ENCODE measurements at places on chromosomes 6 and 20.

DNA sequence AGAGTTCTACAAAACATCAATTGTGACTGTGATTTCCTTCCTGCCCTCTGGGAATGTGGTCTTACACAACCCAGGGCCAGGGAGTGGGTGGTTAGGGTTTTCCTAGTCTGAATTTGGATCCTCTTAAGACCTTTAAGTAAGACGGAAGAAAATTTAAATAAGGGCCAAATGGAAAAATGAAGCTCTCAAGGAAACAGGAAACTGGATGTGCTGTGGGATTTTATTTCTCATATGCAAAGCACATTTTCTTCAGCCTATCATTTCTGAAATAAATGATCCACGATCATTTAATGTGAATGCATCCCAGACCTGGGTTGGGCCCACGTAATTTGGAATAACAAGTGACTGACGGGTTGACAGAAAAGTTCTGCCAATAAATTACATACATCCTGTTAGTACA is 243.6 kb downstream of the CLIC5 start:
- no peak for DNase-seq

GRCh38 chr6:14975471-14975817 is 270.4 kb upstream of the JARID2 start:
- no peak for DNase-seq

DNA sequence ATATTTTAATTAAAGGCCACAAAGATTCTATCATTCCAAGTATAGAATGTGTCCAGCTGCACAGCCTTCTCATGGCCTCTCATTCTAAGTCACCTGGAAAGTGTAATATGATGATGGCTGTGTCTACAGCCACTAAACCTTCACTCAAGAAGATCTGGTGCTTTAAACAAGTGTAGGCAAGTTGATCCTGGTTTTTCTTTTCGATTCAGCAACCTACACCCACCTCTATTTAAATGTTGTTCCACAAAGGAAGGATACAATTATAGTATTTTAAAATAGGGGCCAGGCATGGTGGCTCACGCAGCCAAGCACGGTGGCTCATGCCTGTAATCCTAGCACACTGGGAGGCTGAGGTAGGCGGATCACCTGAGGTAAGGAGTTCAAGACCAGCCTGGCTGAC is 25.5 kb upstream of the DST start:
- no peak for DNase-seq

DNA sequence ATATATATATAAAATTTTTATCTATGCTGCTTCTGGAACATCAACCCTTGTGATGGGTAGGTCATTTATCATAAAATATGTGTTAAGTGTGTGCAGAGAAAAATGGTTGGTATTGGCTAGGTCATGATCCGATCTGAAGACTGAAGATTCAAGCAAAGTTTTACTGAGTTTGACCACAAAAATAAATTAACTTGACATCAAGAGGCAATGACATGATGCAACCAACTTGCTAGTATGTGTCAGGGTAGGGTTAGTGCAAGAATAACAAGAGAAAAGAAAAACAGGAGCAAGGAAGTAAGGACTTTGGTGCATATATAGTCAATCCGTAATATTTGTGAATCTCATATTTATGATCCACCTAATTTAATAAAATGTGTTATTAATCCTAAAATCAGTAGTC is 1202.0 kb upstream of the ADGRB3 start:
- no peak for DNase-seq

- no peak for DNase-seq
Measured at GRCh38 chr6:7222197-7222596, 90.8 kb downstream of the SSR1 start.

DNA sequence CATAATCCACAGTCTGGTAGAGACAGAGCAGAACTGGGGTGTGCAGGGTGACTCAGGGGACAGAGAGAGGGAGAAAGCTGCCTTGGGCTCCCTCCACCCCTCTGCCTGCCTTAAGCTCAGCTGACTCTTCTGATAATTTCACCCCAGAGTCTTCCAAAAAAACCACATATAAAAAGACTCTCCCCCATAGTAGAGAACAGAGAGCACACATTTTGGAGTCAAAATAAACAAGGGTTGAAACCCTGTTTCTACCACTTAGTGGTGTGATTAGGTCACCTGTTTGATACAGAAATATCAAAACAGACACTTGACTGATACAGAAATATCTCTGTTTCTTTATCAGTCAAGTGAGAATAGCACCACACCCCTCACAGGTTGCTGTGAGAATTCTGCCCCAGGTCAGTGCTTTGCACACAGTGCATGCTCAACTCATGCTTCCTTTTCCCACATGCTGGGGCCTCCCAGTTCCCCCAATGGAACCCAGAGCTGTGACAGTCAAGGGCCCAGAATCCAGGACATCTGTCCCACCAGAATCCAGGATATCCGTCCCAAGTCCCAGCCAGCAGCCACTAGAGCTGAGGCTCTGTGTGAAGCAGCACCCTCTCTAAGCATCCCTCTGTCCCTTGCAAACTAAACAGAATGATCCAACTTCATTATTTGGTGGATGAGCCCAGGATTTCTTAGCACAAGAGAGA is 1.2 kb downstream of the TREML2 start:
- no peak for DNase-seq

DNA sequence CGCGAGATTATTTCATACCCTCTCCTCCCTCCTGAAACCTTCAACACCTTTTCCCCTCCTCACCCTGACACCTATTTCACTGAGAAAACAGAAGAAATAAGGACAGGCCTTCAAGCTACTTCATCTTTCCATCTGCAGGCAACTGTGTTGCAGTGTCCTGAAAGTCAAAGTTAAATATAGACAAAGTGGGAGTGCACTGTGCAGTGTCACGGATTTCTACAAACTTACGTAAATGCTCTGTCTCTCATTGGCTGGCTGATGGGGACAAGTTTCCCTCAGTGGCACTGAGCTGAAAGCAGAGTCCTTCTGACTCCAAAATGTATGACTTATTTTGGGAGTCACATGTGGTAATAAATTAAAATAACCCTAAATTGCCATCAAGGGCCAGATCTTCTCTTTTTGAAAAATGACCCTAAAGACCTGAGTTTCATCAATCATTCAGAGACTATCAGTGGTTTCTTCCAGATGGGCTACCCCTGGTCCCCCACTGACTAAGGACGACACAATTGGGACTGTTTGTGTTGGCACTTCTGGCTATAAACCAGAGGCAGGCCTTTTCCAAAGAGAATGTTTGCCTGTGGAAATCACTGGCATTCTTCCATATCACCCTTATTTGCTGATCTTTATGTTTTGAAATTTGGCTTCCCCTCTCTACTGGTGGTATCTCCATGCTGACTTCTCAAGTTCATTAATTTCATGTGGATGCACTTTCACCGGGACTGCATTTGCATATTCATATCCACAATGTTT is 21.6 kb downstream of the ALDH8A1 start:
- DNase-seq, result no peak

GRCh38 chr6:78515271-78515670 is 352.1 kb upstream of the IRAK1BP1 start:
- no peak for DNase-seq

- DNase-seq, result no peak
Measured at GRCh38 chr6:78808356-78808891, 58.9 kb upstream of the IRAK1BP1 start.

DNA sequence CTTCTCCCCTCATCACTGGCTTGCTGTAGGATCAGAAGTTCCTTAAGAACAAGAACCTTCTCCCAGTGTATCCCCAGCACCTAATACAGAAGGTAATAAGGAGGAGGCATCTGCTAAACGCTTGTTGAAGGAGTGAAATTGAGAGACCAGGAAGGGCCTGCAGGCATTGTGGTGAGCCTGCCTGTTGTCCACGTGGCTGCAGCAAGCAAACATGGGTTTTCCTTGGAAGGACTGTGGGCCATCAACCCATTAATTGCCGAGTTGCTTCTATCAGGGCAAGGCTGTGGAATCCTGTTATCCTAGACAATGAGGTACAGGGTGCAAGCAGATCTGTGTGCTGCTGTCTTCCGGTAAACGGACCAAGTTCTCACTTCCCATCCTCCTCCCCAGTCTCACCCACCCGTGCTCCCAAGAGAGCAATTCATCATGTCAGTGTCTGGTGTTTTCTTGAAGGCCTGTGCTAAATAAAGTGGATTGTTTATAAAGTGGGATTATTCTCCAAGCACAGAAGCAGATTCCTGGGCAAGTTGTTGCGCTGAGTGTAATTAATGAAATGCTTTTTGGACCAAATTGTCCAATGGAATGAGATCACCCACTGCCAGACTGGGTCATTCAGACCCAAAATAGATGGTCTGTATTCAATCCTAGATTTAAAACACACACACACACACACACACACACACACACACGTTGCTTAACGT is 164.6 kb upstream of the CDYL start:
- DNase-seq, result no peak

- DNase-seq, result no peak
Measured at GRCh38 chr20:58127701-58128111, 100.7 kb downstream of the ANKRD60 start.

DNA sequence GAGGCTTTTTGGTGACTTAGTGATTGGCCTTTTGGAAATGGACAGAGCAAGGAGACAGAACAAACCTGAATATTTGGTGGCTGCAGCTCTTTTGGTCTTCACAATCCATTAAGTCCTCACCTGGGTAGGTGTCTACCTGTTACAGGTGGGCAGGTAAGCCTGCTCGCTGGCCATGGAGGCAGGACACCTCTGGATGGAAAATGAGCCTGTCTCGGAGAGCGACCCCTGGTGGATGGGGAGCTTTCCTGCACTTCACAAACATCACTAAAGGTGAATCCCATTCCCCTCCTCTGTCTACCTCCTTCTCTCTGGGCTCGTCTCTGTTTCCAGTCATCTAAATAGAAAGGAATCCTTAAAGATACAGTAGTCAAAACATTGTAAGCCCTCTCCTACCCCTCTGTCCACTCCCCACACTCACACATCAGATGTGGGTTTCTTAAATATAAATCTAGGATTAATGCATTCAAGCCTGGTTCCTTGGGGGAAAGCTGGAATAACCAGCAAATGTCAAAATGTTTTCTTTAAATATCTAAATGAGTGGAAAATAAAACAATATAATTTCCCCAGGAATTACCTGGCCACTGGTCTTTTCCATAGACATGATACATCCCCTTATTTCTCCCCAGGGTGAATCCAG is 304.9 kb downstream of the CDH26 start:
- peak; percentile 6 for DNase-seq

DNA sequence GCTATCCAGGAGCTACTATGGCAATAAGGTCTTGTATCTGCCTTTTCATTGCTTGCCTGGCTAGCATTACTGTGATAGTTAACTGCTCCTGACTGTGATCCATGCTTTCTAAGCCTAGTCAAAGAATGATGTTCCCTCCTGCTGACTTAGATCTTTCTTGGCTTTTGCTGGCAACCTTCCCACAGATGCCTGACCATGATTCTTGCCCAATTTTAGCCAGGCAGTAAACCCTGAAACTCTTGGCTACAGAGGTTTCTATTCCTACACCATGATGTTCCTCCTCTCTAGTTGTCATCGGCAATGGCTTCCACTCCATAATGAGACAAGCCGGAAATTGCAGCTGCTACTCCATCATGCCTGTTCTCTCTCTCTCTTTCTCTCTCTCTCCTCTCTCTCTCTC is 238.1 kb downstream of the HAO1 start:
- DNase-seq, result no peak

DNA sequence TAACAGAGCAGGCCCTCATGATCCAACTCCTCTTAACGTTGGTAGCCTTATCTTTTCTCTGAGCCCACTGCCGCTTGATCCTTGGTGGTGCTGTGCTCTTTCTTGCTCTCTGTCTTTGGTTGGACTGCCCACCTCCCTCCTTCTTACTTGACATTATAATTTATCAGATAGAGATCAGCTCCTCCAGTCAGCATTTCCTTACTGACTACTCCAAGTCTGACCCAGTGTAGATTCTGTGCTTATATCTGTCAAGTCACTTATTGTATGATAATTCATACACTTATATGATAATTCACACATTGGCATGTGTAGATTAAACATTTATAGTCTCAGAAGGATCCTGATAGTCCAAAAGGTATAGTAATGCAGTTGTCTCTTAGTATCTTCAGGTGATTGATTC is 18.1 kb downstream of the PTPRA start:
- no peak for DNase-seq

- no peak for DNase-seq
Measured at GRCh38 chr6:163531122-163531521, 116.6 kb downstream of the QKI start.

DNA sequence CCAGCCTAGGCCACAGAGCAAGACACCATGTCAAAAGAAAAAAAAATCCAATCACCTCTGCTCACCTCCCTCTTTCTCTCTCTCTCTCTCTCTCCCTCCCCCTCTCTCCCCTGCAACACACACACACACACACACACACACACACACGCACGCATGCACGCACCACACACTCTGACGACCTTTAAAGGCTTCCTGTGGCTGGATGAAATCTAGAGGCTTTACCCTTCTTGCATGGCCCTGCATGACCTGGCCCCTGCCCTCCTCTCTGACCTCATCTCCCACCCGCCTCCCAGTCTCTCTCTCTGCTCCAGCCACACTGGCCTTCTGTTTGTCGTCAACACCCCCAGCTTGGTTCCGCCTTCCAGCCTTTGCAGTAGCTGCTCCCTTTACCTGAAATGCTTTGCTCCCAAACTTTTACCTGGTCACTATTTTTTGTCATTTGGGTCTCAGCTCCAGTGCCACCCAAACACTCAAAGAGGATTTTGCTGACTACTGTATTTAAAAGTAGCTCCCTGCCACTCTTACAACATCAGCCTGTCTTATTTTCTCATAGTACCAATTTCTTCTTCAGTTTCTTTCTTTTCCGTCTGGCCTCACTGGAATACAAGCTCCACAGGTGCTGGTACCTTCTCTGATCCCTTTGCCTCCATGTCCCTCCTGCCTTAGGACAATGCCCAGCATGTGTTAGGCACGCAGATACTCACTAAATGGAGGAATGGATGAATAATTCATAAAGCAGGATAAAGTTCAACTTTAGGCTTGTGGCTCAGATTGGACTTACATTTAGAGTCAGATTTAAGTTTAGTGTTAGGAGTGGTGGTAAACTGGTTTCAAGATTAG is 4.3 kb upstream of the LTA start:
- no peak for DNase-seq

DNA sequence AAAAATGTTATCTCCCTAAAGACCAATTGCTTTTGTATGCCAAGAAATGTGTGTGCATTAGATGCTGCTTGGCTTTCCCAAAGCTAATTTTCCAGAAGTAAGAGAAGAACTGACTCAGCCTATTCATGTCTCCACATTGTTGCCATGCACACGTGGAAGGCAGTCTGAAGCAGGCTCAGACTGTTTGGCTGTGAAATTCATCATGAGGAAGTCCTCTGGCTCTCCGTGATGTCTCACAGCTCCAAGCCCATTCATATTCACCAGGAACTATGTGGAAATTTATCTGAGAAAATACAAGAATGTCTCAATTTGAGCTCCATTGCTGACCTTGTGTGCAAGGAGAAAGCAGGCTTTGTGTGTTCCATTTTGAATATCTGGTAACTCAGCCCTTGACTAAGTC is 1022.2 kb upstream of the GJE1 start:
- no peak for DNase-seq

DNA sequence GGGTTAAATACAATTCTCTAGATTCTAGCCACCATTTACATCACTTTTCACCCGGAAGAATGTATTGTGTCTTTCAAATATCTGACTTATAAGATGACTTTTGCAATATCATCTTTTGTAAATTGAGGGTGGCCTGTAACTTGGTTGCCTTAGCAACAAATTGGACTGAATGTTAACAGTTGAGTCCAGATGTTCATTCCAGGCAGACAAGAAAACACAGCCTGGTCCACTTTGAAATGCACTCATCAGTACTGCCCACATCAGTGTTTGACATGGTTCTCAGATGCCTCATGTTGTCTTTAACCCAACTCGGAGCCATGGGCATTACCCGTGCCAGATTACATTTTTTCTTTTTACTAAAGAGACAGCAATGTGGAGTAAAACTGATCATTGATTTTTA is 781.6 kb upstream of the CHD6 start:
- no peak for DNase-seq

- DNase-seq, result no peak
Measured at GRCh38 chr6:111865049-111865585, 8.1 kb downstream of the FYN start.
